ENCODE measurements at places on chromosomes 4 and X.

DNA sequence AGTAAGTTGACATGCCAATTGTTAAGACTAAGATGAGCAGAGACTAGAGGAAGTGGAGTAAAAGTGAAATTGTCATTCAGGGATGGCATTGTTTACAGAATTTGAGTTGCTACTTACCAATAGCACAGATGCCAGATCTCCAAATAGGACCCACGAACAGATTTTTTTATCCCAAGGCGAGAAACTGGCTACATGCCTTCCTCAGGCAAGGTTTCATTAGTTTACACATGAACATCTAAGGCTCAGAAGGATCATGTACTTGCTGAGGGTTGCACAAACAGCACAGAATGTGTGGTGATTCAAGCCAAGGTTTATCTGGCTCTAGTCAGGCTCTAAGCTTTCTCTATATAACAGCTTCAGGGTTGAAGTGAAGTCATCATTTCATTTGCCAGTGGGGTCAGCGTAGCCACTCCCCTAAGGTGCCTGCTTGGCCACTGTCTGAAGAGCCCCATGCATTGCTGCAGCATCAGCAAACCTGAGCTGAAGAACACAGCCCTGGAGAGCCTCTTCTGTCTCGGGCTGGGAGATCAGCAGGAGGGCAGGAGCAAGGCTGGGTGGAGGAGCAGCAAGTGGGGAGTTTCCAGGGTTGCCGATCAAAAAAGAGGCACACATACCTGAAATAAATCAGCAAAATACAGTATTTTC, 193.0 kb upstream of the LCORL start:
- DNase-seq, result no peak

GRCh38 chrX:151896734-151897474, 15.8 kb upstream of the MAGEA4 start:
- no peak for DNase-seq

DNA sequence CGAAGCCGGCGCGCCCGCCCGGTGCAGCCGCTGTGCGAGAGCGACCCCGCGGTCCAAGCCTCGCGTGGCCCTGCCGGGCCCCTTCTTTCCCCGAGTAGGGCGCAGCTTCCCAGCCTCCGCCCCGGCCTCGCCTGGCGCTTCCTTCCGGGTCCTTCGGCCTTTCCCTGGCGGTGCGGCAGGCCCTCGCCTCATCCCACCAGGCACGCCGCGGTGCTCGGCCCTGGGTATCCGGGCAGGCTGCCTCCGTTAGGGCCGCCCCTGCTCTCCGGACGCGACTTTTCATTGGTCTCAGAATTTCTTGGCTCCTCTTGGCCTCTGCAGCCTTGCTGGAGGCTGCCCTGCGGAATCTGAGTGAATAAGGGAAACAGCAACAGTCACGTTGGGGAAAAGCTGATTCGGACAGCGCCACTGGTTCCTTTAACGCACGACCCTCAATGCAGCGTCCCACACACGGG, 429 bp downstream of the UVSSA start:
- peak; percentile 30 for DNase-seq

- no peak for DNase-seq
These were observed 1660.7 kb upstream of the ADGRL3 start for GRCh38 chr4:59539401-59539800.

GRCh38 chrX:126177133-126177840, 11.2 kb upstream of the DCAF12L2 start:
- no peak for DNase-seq

Data from stimulated activated CD8-positive, alpha-beta memory T cell treated with anti-CD3 and anti-CD28 coated beads, Interleukin-2, amount 100 ng/mL, for 48 hours (primary cell).